ENCODE measurements at places on chromosomes 7 and 10.

DNA sequence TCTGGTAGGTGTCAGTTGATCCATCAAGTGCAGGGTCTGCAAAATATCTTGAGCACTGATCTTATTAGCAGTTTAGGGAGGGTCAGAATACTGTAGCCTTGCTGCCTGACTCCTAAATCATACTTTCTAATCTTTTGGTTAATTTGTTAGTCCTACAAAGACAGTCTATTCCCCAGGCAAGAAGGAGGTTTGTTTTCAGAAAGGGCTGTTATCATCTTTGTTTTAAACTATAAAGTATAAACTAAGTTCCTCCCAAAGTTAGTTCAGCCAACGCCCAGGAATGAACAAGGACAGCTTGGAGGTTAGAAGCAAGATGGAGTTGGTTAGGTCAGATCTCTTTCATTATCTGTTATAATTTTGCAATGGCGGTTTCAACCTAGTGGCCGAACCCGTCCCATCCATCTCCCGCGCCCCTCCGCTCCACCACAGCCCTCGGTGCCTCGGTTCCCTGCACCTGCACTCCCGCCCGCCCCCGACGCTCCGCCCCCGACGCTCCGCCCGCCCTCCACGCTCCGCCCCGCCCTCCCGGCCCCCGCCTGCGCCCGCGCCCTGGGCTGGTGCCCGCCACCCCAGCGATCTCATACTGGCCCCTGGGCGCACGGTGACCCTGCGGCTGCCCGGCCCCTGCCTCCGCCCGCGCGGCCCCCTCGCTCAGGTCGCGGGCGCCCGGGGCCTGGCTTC lies at the start of gene ADCK2:
TSS of gene ADCK2 (plus strand) at position 564 of the 681 bp plus-strand sequence. CDS start 386 bp downstream, outside the sequence.
- DNase-seq, result peak; percentile 32

DNA sequence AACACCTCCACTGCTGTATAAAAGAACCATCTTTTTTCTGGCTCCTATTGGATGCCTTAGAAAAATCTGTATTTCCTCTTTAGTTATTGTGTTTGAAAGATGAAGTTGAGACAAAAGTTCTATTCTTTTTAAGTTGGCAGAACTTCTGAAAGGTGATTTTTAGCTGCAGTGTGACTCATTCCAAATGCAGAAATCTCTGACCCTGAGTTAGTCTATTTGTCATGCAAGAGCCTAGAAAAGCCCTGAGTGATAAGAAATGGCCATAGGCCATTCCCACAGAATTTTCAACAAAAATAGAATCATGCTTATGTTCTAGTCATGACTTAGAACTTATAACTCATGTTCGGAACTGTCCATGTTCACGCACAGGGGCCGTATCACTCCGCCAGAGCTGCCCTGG lies 89.1 kb downstream of the EGFR start:
- DNase-seq, result no peak

- DNase-seq, result no peak
Observed at GRCh38 chr10:79055892-79056291, 12.9 kb upstream of the ZMIZ1 start.

- DNase-seq, result no peak
Observed at GRCh38 chr7:117086788-117087187, 133.5 kb downstream of the ST7 start.

- no peak for DNase-seq
Observed at GRCh38 chr10:66940965-66941364, 15.1 kb downstream of the LRRTM3 start.

- DNase-seq, result no peak
Observed at GRCh38 chr10:126013489-126014281, 117.3 kb downstream of the FANK1 start.

DNA sequence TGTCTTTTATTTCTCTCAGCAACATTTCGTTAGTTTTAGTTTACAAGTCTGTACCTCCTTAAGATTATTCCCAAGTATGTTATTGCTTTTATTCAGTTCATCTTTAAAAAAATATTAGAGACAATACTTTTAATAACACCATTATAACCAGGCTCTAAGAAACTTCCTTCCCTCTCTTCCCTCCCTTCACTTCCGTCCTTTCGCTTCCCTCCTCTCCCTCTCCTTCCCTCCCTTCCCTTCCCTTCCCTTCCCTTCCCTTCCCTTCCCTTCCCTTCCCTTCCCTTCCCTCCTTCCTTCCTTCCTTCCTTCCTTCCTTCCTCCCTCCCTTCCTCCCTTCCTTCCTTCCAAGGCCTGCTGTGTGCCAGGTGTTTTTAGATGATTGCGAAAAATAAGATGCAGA lies 58.1 kb downstream of the DOCK1 start:
- no peak for DNase-seq

DNA sequence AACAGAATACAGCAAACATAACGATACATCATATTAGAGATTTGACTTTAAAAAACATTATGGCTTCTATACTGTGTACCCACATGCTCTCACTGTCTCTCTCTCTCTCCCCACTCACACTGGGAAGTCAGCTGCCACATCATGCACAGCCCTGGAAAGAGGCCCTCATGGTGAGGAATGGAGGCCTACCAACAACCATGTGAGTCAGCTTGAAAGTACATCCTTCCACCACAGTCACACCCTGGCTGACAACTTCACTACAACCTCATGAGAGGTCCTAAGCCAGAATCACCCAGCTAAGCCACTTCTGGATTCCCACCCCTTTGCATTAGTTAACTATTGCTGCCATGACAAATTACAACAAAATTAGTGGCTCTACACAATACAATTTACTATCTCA lies 23.3 kb upstream of the GPR22 start:
- DNase-seq, result no peak

DNA sequence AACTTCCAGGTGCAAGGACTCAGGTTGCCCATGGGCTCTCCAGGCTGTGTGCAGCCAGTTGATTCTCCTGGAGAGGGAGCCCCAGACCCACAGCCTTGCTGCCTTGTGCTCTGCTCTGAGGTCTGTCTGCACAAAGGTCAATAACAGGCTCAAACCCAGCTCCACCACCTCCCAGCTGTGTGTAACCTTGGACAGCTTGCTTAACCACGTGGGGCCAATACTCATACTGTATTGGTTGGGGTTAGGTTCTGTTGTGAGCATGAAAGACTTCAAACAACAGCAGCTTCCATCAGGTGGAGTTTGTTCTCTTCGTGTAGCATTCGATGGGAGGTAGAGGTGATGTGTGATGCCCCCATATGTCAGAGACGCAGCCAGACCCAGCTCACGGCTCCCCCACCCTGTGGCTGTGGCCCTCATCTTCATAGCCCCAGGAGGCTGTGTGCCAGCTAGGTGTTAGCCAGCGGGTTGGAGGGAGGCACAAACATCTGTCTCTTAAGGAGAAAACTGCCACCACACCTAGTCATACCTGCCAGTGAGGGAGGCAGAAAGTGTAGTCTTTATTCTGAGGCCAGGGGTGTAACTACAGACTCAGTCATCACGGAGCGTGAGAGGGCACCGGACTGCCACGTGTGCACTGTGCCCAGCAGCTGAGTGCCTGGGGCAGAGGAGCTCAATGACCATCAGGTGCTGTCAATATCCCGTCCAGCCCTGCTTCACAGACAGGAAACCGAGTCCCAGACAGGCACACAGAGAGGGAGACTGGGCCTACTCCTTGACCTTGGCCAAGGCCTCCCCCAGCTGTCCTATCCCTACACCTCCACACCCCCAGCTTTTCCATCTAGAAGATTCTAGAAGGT lies 8.1 kb upstream of the POLD2 start:
- no peak for DNase-seq

GRCh38 chr7:32507414-32507813 lies 12.1 kb downstream of the AVL9 start:
- DNase-seq, result no peak

GRCh38 chr10:72087969-72088888 lies at the start of gene SPOCK2:
Gene SPOCK2 (minus strand): TSS chr10:72088551. CDS start chr10:72088328, 223 bp downstream.
- peak; percentile 46 for DNase-seq

- no peak for DNase-seq
Observed at GRCh38 chr10:71193516-71193915, 18.9 kb upstream of the UNC5B start.

DNA sequence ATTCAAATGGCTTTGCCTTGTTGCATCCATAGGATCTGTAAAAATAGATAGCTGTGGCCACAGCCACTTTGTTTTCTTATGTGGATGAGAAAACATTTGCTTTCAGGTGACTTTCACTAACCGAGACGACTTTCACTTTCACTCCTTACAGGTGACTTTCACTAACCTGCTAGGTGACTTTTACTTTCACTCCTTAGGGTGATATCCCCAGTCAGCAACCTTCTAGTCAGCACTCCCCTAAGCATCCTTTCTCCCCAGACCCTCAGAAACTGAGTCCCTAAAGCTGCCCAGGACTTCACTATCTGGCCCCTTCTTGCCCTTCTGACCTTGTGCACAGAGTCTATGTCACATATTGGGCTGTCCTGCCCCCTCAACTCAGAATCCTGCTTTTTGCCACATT lies 177.5 kb downstream of the RELN start:
- no peak for DNase-seq

- DNase-seq, result no peak
Observed at GRCh38 chr10:43055991-43056567, 20.8 kb upstream of the RET start.

DNA sequence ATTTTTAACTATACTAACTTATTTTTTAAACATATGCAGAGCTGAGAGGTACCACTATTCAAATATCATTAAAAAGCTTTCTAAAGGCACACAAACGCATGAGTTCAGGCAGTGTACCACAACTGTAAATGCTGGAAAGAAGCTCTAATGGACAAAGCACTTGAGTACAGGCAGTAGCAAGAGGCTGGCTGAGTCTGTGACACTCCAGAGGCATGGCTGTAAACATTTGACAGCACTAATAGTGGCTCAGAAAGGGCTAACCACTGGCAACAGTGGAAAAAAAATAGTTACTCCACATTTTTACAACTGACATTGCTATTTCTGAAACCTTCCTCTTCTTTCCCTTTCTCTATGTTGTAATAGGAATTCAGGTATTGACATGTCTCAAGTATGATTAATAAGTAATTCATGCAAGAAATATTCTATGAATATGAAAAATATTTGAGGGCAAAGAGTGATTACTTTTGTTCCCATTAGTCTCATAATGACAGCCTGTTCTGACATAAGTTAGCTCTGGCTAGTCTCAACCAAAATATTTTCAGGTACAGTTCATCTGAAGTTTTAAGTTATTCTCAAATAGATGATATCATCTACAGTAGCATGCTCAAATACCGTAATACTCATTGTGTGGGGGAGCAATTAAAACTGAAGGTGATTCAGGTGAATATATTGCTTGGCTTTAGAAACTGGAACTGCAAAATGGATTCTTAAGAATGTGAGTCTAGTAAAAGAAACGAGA lies 324.0 kb upstream of the POT1 start:
- DNase-seq, result no peak

- peak; percentile 47 for DNase-seq
Observed at GRCh38 chr10:133336577-133337369, at the start of gene CALY. Gene CALY (minus strand): TSS chr10:133336896. CDS start chr10:133328989, 7,907 bp downstream.

- DNase-seq, result peak; percentile 60
Observed at GRCh38 chr10:133335246-133336117, 1.2 kb downstream of the CALY start.

DNA sequence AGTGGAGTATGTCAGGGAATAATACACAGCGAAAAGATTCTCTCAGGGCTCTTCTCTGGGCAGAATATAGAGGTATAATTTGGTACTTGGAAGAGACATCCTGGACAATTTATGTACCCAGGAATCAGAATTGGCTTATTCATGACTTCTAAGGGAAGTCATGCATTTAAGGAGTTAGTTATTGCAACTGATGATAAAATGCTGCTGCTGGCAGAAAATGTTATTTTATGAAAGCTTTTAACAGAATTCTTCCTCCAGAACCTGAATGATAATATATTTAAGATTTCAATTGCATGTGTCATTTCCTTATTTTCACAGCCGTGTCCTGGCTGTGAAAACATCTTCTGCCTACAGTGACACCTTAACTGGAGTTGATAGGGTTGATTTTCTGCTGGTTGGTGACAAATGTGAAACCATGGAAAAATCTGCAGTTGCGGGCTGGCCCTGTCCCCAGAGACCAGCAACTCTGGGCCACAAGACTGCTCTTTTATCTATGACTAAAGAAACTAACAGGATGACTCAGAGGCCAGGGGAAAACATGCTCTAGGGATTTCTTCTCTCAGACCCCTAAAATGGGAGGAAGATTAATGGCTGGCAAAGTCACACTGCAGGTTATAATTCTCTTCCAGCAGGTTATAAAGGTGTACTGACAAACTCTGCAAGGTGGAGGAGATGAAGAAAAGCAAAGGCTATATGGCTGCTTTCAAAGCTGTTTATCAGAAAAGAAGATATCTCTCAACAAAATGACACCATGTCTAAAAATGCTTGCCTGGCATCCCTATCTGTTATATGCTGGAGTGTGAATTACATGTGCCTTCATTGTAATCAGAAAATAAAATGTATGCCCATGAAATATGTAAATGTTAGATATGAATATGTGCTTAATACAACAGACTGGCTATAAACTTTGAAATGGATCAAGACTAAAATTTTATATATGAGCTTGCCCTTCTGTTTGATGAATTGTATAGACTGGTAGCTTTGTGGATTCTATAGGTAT lies 12.1 kb upstream of the TRUB1 start:
- DNase-seq, result no peak

GRCh38 chr7:70585071-70585470 lies 546.9 kb upstream of the GALNT17 start:
- DNase-seq, result no peak

GRCh38 chr7:71491336-71491735 lies 359.4 kb downstream of the GALNT17 start:
- DNase-seq, result no peak

DNA sequence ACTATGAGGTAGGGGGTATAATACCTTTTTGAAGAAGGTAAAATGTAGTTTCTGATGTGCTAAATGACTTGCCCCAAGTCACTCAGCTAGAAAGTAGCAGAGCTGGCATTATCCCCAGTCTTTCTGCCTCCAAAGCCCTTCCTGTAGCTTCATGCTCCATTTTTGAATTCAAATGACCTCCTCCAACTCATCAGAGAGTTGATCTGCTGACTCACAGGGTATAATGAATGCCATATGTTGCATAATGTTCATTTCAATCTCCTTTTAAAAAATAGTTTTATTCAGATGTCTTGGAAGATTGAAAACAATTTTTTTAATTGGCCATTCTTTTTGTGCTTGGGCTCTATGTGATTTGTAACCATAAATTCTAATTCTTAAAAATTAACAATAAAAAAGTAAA lies 272.8 kb upstream of the IMMP2L start:
- no peak for DNase-seq

- no peak for DNase-seq
Observed at GRCh38 chr7:143367972-143368371, 5.5 kb upstream of the FAM131B start.

DNA sequence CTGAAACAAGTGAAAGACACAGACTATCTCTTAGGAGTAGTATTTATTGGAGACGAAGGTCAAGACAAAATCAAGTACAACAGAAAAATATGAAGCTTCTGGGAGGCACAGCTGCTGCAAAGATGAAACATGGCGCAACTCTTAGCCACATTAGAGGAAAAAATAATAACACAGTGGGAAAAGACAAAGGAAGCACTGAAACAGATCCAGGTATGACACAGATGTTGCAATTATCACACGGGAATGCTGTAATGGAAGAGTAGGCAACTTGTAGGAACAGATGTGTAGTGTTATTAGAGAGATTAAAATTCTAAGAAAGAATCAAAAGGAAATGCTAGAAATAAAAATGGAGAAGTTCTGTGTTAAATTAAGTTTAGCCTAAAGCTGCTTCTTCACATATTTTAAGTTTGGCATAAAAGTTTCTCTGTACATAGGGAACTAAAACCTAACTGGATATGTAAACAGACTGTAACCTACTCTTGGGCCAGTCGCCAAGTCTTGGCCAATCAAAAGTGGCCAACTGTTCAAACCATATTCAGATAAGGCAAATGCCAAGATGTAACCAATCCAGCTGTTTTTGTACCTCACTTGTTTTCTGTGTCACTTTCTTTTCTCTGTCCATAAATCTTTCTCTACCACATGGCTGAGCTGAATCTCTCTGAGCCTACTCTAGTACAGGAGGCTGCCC lies 1132.0 kb upstream of the LRRTM3 start:
- no peak for DNase-seq
